HS-27A (cell line): ENCODE measurements at places on chromosomes 2 and 18.
A peak's percentile ranks its signal among the peaks of the same experiment; 100 is the strongest.

DNA sequence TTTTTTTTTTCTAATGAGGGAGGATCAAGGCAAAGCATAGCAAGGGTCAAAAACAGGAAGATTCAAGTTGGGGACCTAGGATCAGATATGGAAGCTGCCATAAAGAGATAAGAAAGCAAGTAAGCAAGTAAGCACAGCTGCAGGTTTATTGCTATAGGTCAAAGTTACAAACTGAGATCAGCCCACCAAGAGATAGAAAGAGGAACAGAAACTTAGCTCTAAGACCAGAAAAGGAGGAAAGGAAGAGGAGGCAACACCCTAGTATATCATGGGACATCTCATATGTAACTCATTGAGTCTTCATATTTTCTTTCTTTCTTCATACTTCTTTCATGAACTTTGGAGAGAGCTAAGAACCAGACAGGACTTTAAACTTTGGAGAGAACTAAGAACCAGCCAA lies 295.9 kb upstream of the CRIM1 start:
- no peak for DNase-seq

DNA sequence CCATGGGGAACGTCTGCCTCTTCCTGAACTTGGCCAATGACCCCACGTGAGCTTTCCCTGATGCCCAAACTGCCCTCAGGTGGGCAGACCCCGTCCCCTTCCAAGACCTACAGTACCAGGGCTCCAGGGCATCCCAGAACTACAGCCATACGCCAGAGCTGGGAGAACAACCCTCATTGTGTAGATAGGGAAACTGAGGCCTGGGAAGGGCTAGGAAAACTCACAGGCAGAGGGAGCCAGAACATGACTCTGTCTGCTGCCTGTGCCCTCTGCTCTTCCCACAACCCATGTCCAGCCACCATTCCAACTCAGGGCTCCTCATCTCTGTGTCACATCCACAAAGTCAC lies 16.8 kb upstream of the ANKRD53 start:
- no peak for DNase-seq

DNA sequence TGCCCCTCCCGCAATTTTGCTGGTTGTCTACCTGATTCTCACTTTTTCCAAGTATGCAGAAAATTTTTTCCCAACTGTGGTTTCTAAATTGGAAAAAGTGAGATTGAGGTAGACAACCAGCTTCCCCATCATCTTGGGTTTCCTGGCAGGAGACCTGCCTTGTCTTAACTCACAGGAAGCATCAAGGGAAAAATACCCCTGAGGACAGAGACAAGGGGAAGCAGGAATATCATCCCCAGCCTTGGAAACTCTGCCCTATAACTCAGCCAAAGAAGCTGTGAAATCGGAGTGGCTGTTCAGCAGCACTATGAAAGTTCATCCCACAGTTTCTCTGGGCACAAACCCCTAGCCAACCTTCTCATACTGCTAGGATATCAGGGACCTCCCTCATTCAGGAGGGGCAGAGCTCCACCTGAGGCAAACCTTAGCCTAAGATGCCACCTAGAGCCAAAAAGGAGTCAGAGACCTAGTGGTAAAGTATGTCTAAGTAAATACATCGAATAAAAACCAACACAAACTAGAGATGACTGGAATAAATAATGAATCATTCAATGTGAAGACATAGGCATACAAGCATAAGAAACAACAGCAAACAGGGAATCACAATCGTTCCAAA lies 68.2 kb downstream of the ZSWIM2 start:
- no peak for DNase-seq

DNA sequence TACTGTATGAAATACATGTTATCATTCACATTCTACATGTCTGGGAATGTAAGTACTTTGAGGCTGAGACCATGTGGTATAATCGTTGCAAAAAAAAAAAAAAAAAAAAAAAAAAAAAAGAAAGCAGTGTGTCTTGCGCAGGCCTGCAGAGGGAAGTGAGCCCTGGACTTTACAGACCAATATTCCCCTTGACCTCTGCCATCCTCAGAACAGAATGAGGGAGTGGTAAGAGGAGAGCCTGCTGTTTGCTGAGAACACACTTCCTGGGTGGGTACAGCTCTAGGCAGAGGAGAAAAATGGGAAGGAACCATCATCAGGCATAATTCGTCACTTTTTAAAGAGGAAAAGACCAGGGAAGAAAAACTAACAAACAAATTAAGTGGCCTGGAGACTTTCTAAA lies 28.8 kb upstream of the TBC1D8 start:
- DNase-seq, result no peak

DNA sequence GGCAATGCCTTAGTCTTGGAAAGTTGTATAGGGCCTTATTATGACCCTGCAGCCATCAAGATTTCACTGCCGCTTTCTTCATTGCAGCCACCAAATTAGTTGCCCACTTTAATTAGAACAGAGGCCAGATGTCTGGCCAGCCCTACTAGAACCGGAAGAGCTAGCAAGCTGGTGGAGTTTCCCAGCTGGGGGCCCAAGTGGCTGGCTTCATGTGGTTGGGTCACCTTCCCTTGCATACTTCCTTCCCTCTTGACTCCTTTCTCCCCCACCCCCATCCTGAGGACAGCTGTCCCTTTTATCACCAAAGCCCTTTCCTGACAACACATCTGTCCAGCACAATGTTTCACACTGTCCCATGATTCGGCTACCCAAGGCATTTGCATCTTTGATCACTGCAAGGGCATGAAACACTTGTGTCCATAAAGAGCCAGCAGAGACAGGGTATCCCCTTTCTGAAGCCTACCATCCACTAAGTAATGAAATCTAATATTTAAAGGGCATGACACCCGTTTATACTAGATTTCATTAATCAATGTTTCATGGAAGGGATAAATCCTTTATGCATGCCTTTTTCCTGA lies 187.2 kb downstream of the BCL11A start:
- no peak for DNase-seq

GRCh38 chr2:231050018-231050901 lies 6.4 kb upstream of the PSMD1 start:
- DNase-seq, result no peak

- DNase-seq, result no peak
These were observed 71.1 kb upstream of the MAP4K3 start for GRCh38 chr2:39508198-39508597.

- DNase-seq, result no peak
These were observed 493.5 kb upstream of the MYT1L start for GRCh38 chr2:2824588-2824987.

- no peak for DNase-seq
These were observed 174.4 kb upstream of the FBXO11 start for GRCh38 chr2:48080534-48081316.

- no peak for DNase-seq
These were observed 451.0 kb upstream of the SETBP1 start for GRCh38 chr18:44229693-44230108.

DNA sequence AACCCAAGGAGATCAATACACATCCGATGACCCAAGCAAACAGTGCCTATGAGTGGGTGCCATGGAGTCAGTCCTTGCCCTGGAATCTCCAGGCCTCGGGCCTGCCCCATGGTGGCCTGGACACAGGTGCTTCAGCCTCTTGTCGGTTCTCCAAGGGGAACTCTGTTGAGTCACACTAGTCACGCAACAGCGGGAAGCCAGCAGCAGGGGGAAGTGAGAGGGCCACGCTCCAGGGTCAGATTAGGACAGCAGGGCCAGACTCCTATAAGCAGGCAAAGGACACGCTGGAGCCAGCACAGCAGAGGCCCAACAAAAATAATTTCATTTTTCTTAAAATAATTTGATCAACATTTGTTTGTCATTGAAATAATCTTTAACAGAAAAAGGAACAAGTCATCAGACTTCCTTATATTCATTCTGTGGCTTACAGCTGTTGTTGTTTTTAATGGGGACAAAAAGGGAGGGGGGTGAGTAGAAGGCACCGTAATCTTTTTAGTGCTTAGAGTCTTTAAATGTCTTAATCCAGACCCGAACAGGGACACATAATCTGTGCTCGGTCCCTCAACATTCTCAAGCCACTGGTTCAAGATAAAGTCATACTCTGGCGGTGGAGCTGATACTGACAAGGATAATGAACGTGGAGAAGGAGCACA lies 16.4 kb upstream of the ARMC9 start:
- no peak for DNase-seq

GRCh38 chr18:3547891-3548615 lies 98.1 kb downstream of the TGIF1 start:
- no peak for DNase-seq

DNA sequence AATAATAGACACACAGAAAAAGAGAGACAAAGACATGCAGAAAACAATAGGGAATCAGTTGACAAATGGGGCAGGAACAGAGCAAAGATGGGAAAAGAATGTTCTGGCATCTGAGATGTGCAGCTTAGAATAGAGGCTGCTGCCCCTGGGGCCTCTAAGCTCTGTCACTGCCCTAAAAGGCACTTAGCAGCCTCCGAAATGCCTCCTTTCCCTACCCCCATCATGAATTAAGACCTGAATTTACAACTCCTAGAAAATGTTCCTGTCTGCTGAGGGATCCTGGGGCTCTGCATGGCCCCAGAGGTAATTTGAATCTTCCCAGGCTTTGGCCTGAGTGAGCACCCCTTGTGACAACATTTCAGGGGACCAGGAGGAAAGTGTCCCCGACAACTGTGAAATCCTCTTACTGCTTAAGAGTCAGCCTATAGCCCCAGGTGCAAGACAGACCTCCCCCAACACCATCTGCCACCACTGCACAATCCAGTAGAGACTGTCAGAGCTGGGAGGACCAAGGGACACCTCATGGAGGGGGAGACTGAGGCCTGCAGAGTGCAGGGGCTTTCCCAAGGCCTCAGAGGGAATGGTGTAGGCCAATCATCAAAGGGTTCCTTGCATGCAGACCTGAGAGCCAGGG lies 24.8 kb downstream of the MRPL35 start:
- no peak for DNase-seq

GRCh38 chr2:143696651-143697050 lies 567.4 kb downstream of the ARHGAP15 start:
- DNase-seq, result no peak

- DNase-seq, result no peak
These were observed 343.8 kb downstream of the PID1 start for GRCh38 chr2:228927028-228928010.

- no peak for DNase-seq
These were observed 222.9 kb upstream of the FN1 start for GRCh38 chr2:215658635-215659305.

- DNase-seq, result no peak
These were observed 288.7 kb downstream of the LPIN1 start for GRCh38 chr2:12035029-12035720.

GRCh38 chr18:35267161-35267651 lies 22.8 kb downstream of the ZSCAN30 start:
- DNase-seq, result no peak

GRCh38 chr2:120887320-120887697 lies 151.6 kb downstream of the GLI2 start:
- DNase-seq, result no peak

GRCh38 chr2:207869784-207870778 lies 100.4 kb upstream of the FZD5 start:
- DNase-seq, result no peak

- DNase-seq, result no peak
These were observed 26.3 kb downstream of the B3GNT2 start for GRCh38 chr2:62222171-62222570.

GRCh38 chr2:219073413-219074129 lies 12.8 kb upstream of the IHH start:
- peak; percentile 12 for DNase-seq

DNA sequence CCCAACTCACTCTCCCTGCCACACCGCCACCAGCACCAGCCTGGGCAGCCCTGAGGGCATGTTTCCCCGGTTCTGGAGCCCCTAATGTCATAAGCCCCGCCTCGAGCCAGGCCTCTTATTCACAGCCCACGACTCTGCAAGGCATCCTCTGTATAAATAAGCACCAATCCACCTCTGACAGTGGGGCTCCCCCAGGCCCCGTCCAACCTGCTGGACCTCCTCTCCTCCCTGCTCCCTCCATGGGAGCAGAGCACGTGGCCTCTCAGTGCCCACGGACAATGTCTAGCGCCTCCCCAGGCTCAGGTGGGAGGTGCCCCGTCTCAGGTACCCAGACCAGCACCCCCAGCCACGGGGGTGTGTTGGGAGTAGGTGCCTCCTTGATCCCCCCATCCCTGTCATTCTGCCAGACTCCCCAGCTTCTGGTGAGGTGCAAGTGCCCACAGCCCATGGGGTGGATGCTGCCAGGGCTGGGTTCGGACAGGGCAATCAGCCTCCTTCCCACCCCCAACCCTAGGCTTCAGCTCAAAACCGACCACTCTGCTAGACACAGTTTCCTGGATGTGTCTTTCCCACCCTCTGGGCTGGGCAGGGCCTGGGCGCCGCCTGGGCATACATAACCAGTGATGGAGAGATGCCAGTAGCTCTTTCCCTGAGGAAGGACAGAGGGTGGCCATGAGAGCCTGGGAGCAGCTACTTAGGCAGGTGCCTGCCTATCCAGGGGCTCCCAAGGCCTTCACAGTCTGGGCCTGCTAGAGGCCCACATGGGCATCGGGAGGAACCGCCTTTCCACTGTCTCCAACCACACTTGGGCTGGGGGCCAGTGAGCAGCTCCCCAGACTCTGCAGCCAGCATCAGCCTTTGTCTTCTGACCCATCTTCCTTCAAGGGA lies 1.6 kb upstream of the ADRA2B start:
- no peak for DNase-seq

DNA sequence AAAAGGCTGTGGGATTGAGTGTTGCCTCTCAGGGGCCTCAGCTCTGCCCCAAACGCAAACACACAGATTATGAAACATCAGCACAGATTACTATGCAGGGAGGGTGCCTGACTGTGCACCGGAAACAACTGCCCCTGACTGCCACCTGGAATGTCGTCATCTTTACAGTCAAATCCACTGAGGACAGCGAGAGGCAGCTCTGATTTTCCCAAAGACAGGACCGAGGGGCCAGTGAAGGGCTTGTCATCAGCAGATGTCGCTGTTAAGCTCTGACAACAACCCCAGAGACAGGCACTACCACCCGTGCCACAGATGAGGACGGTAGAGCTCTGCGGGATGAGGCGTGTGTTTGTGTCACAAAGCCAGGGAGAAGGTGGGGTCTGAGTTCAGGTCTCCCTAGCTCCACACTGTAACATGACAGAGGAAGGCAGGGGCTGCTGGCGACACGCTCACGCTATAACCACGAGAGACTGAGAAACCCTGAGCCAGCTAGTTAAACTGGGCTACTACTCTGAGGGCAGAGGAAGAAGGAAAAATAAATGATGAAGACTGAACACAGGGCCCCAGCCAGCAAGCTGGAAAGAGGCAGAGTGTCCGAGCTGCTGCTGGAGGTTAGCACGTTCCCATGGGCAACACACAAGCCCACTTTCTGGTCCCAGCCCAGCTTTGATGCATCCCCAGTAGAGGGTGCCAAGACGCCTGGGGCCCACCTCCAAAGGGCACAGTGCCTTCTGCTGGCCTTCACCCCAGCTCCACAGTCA lies 47.0 kb downstream of the PARD6G start:
- no peak for DNase-seq

GRCh38 chr18:42392416-42392815 lies 437.4 kb downstream of the PIK3C3 start:
- no peak for DNase-seq

GRCh38 chr2:239496700-239497099 lies 95.9 kb upstream of the HDAC4 start:
- no peak for DNase-seq

GRCh38 chr2:95204396-95204795 lies 2.9 kb upstream of the ZNF892 start:
- DNase-seq, result no peak

GRCh38 chr2:164711766-164712138 lies 90.5 kb upstream of the GRB14 start:
- DNase-seq, result no peak
